Karpas-422 (cell line): ENCODE measurements at places on chromosomes 4 and X.

DNA sequence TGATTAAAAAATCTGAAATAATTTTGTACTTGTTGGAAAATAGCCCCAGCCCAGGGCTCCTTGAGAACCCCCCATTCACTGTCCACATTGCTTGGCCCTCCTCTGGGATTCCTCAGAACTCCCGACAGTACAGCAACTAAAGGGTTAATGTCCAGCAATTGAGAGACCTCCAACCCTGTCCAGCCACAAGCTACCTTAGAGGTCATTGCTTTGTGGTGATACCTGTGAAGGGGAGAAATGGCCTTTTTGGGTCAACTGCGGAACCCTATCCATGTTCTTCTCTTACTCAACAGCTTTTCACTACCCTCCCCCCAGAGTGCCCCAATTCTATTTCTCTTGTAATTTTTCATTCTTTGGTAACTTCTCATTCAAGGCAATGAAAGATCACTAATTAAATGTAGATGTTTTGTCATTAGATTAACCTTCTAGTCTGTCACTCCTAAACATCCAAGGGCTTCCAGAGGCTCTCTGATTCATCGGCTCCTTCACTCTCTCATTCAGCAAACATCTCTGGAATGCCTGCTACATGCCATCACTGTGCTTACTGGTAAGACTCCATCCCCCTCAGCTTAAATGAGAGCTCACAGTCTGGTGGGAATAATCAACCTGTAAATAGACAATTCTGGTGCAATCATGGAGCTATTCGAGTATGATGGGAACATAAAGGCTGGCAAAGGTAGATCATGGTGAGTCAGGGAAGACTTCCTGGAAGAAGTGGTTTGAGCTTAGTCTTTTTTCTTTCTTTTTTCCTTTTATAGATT is 241.4 kb upstream of the PGRMC2 start:
- DNase-seq = no peak

DNA sequence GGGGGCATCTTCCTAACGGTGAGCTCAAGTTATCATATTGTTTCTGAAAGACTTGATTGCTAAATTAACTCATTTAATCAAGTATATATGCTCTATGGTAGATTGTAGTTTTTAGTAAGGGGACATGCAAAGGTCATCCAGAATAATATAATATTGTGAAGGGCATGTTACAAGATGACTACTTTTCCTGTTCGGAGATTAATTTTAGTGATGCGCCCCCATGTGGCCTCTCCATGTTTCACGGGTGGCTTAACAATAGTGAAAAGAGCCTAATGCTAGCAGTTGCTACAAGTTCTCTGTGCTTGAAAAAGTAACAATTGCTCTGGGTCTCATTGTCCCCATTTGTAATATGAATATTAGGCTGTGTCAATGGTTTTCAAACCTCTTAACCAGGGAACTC is 12.2 kb downstream of the SMPX start:
- DNase-seq = peak; percentile 73

DNA sequence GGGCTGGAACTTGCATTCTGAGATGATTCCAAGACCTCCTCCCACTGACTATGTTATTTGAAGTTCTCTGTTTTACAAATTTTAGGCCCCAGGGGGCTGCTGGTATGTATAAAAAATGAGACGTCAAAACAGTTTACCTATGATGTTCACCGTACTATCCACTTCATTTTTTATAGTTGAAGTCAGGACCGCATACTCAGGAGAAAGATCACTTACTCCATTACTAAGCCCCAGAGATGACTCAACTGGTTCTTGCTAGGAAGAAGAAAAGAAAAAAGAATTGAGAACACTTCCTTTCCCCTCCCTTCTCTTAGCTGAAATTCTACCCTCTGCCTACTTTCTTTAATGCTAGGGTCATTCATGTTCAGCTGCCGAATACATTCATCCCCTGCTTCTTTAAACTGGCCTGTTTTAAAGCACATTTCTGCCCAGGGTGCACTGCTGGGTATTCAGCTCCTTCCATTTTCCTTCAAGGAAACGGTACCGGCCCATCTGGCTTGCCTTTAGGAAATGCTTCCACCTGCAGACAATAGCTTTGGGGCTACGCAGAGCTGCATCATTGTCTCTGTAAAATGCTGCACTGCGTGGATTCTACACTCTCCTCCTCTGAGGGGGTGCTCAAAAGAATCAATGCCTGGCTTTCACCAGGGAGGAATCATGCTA is 66.2 kb downstream of the IRF2 start:
- no peak for DNase-seq

GRCh38 chrX:130028196-130028595 is 45.8 kb downstream of the BCORL1 start:
- DNase-seq = peak; percentile 78
